Activated T-helper 1 cell treated with Interleukin-2 at 50 U/mL for 16 hours (primary cell): ENCODE measurements at places on chromosomes 5 and 9.

- no peak for DNase-seq
Measured at GRCh38 chr5:170587808-170588207, 84.0 kb downstream of the KCNIP1 start.

GRCh38 chr5:57499262-57500050, 16.8 kb upstream of the ACTBL2 start:
- no peak for DNase-seq

- DNase-seq = no peak
Measured at GRCh38 chr5:79582186-79582585, 30.1 kb upstream of the TENT2 start.

GRCh38 chr9:94511955-94512265, 43.0 kb upstream of the PCAT7 start:
- DNase-seq = no peak

- DNase-seq = no peak
Measured at GRCh38 chr9:81687521-81688261, 1.7 kb downstream of the TLE1 start.

- DNase-seq = no peak
Measured at GRCh38 chr9:37157726-37158377, 37.5 kb downstream of the ZCCHC7 start.

- peak; percentile 54 for DNase-seq
Measured at GRCh38 chr9:92140074-92140753, 25.0 kb upstream of the SPTLC1 start.

GRCh38 chr9:90309809-90310520, 332.7 kb downstream of the DIRAS2 start:
- DNase-seq = no peak

DNA sequence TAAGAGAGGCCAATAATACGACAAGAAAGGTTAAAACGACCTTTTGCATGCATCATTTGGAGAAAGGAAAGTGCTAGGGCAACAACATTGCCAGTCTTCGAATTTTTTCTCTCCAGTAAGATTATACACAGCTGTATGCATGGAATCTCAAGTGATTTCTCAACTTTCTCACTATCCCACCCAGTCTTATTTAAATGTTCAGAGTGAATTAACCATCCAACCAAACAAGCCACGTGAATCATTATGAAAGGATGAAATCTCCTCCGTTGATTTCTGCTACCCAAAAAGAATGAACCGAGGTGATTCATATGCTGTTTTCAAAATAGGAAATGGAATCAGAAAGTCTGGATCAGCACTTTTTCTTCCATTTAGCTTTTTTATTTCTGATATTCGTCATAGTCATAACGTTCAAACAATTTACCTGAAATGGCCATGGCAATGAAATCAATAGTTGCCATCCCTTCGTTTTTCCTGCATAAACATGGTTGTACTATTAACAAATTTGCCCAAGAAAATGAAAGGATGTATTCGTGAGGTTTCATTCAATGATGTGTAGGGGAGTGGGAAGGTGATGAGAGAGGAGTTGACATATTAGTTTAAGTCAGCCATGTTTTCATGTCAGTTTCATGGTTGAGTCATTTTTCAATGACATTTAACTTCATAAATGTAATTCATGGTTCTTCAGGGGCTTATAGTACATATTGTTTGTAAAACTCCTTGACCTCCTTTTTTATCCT, 170.9 kb upstream of the WWC1 start:
- DNase-seq = no peak

GRCh38 chr9:36739373-36740116, 166.8 kb downstream of the MELK start:
- no peak for DNase-seq

GRCh38 chr9:79259858-79260257, 311.9 kb upstream of the TLE4 start:
- DNase-seq = no peak

- no peak for DNase-seq
Measured at GRCh38 chr5:122846051-122846550, 688 bp downstream of the SNX24 start.

GRCh38 chr9:131149688-131150053, 24.3 kb downstream of the NUP214 start:
- no peak for DNase-seq

DNA sequence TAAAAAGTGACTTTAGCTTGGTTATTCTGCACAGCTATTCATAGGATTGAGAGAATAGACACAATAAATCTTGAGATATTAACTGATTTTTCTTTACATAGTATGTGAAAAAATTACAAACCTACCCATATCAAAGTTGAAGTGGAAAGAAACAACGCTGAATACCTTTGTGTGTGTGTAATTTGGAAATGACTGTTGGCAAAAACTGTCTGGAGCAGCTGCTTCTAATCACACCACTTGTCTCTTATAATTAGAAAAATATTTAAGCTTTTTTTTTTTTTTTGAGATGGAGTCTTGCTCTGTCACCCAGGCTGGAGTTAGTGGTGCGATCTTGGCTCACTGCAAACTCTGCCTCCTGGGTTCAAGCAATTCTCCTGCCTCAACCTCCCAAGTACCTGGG, 110.8 kb upstream of the POC5 start:
- DNase-seq = no peak

DNA sequence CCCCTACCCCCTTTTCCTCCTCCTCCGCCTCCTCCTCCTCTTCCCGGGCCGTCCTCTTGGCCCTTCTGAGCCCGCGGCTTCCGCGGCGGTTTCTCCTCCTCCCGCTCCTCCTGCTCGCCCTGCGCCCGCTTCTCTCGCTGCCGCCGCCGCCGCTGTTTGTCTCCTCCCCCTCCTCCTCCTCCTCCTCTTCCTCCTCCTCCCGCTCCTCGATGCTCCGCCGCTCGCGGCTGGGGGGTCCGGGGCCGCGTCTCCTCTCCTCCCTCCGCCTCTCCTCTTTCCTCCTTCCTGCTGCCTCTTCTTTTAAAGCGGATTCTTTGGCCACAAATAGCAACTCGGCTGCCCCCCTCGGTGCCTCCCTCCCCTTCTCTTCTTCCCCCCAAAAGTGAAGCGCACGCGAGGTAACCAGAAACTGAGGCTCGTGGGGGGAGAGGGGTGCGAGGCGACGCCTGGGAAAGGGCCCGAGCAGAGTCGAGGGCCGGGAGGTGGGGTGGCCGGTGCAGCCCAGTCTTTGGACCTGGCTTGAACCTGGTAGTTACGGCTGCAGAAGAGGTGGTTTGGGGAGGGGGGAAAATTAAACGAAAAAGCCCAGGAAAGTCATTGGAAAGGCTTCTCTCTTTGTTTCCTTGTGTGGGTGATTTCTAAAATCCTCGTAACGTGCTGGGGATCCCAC, 1058.5 kb upstream of the DMAC1 start:
- no peak for DNase-seq

DNA sequence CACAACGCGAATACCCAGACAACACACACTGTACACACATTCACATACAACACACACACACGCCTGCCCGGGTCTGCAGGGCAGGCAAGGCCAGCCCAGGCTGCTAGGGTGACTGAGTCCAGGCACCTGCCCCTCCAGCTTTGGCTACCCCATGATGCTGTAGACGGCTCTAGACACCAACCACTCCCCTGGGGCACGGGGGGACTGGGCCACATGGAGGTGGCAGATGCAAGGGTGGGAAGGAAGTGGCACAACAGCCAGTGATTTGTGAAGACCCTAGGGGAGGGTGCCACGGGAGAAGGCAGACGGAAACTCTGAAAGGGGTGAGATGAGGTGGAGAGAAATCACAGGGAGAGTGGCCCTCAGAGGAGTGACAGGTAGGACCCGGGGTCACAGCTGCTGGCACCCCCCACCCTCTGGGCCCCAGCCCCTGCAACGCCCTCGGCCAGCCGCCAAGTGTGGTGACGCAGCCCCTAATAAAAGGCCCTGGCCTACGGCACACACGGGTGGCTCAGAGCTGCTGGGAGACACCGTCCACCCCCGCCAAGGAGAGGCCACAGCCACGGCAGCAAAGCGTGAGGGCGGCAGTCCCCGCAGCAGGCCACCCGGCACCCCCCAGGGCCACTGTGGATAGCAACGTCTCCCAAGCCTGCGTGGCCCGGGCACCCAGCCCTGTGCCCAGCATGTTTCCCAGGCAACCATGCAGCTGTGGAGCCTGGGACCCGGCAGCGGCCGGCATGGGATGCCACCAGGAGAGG, 6.6 kb upstream of the CCDC187 start:
- DNase-seq = no peak

- DNase-seq = no peak
Measured at GRCh38 chr5:139296862-139297326, 3.4 kb downstream of the MATR3 start.

DNA sequence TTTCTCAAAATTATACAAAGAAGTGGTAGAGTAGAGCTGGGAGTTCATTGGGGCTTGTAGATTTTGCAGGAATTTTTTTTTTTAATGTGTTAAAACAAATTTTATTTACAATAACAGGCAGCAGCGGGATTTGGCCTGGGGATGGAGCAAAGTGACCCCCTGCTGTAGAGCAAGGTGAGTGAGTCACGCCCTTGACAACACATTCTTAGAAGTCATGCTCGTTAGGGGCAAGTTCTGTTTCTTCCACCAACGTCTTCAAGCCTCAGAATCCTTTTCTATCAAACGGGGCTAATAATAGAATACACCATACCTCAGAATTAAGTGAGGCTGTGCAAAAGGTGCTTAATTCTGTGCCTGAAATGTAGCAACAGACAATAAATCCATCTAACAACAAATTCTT, 1.1 kb upstream of the ANKDD1B start:
- DNase-seq = no peak

- DNase-seq = no peak
Measured at GRCh38 chr9:32906213-32906612, 95.2 kb downstream of the APTX start.

DNA sequence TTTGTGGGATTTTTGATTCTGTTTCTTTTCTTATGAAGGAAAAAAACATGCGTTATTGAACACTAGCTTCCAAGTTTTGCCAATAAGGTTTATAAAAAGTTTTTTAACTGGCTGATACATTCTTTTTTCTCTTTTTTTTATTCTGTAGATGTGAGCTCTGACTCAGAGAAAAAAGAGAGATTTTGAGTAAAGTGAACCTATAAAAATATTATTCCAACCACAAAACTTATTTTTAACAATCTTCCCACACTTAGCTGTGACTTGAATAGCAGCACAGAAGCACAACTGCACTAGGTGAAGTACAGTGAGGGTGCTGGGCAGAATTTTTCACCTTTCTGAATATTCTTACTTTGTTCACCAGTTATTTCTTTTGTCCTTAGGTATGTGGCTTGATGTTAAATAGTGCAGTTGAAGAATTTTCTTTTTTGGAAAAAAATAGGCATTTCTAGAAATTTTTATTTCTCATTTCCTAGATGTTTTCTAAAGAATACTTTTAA, 41.6 kb downstream of the CHSY3 start:
- DNase-seq = no peak

DNA sequence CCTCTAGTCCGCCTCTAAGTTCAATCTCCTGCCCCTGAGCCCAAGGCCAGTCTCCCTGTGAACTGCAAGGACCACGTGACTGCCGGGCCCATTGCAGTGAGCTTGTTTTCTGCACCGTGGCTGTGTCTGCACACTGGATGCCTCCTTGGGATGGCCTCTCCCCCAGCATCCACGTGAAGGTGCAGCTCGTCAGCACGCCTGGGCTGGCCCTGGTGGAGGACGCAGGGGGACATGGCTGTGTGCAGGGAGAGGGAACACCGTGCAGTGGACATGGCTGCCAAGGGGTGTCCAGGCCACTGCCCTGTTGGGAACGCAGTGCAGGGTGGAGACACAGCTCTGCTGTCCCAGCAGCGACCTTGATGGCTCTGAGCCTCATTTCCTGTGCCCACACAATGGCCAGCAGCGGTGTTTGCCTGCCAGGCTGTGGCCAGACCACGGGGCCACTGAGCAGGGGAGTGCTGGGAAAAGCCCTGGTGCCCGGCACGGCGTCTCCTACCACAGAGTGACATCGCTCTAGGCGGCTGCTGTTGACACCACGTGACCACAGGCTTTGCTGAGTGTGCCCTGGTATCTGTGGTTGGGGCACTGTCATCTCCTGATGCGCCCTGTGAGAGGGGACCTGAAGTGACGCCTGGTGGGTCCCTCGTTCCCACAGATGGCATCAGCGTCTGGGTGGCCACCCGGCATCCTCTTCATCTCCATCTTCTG, 26.9 kb upstream of the EXOC3 start:
- no peak for DNase-seq

- DNase-seq = no peak
Measured at GRCh38 chr5:62690421-62690820, 111.8 kb downstream of the LRRC70 start.

DNA sequence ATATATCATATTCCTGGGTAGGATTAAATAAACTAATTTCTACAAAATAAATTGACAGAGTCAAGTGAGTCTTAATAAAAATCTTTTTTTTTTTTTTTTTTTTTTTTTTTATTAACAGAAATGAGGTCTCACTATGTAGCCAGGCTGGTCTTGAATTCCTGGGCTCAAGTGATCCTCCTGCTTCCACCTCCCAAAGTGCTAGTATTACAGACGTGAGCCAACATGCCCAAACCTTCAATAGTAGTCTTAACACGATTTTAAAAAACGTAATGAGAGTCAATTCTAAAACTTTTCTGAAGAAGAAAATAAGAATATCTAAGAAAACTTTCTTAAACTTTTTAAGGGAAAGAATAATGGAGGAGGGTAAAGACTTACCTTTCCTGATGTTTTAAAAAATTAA, 84.2 kb downstream of the YIPF5 start:
- no peak for DNase-seq

- no peak for DNase-seq
Measured at GRCh38 chr5:143642791-143643190, 169.2 kb upstream of the HMHB1 start.

- DNase-seq = no peak
Measured at GRCh38 chr9:72579190-72579589, 57.8 kb downstream of the TMC1 start.

- no peak for DNase-seq
Measured at GRCh38 chr9:89935115-89935514, 330.3 kb downstream of the GADD45G start.

GRCh38 chr5:178297751-178298150, 65.1 kb upstream of the PHYKPL start:
- no peak for DNase-seq

DNA sequence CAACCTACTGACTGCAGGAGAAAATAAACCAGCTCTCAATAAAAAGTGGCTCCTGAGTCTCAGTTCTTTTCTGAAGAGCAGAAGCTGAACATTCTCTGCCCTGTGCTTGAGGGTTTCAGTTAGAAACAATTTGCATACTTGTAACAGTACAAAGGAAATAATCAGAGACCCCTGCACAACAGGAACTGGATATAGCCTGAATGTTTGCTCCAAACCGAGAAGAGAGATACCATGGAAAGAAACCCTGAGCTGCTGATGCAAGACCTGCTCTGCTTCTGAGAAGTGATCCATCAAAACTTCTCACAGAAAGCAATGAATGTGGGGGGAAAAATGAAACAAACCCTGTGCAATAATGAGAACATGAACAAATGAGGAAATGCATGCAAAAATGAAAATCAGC, 592.9 kb downstream of the SEMA5A start:
- DNase-seq = no peak
